ENCODE measurements at places on chromosomes 1 and 21.

DNA sequence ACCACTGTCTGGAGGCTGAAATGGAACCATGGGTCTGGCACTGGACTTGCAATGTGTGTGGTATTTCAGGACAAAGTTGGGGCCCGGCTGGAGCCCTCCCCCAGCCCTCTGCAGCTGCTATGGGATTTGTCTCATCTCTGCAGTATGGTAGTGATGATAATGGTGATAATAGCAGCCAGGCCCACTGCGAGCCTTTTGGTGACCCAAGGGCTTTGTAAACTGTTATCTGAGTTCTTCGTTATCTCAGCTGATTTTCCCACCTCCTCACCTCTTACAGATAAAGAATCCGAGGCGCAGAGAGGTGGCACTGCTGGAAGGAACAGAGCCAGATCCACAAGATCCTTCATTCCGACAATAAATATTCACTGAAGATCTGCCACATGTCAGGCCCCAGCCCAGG, 11.7 kb upstream of the WNT4 start:
- no peak for DNase-seq

GRCh38 chr1:157367091-157367739, 185.1 kb downstream of the FCRL5 start:
- DNase-seq, result no peak

GRCh38 chr1:206702260-206702659, 17.6 kb downstream of the MAPKAPK2 start:
- DNase-seq, result no peak

GRCh38 chr1:51567653-51568052, 48.6 kb upstream of the EPS15 start:
- no peak for DNase-seq

DNA sequence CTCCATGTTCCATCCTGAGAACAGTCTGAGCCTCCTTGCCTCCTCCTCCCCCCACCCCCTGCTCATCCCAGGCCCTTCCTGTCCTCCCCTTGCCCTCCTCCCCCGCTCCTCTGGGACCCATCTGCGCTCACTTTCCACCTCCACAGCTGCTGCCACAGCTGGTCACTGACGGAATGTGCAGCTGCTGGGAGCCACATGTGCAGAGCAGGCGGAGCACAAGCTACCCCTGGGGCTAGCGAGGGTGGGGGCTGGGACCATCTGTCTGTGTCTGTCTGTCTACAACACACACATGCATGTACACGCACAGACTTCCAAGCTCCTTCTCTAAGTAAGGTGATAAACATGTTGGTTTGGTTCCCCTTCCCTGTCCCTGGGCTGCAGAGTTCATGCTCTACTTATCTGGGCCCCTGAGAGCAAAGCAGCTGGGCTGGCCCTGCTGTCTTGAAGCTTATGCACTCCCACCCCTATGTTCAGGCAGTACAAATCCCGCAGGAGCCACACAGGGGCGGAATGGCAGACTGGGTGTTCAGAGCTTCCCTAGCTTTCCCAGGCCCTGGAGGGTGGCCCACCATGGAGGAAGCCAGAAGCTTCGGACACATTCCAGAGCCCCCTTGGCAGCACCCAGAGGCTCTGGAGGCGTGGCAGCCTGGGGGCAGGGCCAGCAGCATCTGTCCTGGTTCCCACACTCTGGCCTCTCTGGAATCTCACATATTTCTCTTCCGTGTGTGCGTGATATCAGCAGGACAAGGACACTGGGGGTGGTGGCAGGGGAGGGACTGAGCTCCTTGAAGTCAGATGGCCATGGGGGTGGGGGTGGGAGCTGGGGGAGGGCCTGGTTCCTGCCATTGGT, 7.0 kb upstream of the HEYL start:
- no peak for DNase-seq

- no peak for DNase-seq
Measured at GRCh38 chr1:62288662-62289061, 30.6 kb downstream of the KANK4 start.

GRCh38 chr1:61642475-61643232, 82.3 kb downstream of the TM2D1 start:
- no peak for DNase-seq

DNA sequence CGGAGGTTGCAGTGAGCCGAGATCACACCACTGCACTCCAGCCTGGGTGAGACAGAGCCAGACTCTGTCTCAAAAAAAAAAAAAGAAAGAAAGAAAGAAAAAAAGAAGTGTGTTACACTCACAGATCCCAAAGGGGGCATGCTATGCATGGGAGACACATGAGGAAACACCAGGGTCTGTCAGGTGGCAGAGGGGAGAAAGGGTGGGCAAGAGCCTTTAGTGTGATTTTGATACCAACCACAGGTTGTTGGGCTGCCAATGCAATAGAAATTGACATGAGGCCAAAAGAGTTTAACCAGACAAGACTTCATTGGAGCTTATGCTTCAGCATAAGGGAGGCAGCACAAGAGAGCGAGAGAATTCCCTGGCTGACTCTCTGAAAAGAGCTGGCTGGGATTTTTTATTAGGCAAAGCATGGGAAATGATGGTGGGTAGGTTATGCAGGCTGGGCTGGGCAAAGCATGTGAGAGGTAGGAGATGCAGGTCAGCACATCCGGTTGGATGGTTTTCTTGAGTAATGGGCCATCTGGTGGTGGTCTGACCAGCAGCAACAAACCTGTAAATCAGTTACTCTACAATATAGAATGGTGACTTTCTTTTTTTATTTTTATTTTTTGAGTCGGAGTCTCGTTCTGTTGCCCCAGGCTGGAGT, 11.7 kb upstream of the EXTL1 start:
- no peak for DNase-seq

GRCh38 chr21:44918581-44919033, 2.1 kb downstream of the ITGB2 start:
- no peak for DNase-seq

- DNase-seq, result no peak
Measured at GRCh38 chr1:94983171-94983739, 56.3 kb upstream of the CNN3 start.

GRCh38 chr1:155133799-155134281, 1.8 kb upstream of the SLC50A1 start:
- no peak for DNase-seq

DNA sequence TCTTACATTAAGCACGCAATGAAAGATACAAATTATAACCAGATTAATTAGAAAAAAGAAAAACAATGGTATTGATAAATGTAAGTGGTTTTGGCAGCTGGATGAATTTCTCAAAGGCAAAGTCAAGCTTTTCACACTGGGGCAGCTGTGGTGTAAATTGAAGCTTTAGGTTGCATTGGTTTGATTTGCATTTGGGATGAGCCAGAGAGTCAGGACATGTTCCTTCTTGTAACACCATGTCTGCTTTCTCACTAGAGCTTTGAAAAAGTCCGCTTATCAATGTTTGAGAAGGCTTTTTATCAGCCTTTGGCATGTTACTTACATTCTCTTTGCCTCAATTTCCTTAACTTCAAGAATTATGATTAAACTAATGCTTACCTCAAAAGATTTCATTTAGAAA, 173.9 kb downstream of the GPATCH2 start:
- DNase-seq, result no peak

DNA sequence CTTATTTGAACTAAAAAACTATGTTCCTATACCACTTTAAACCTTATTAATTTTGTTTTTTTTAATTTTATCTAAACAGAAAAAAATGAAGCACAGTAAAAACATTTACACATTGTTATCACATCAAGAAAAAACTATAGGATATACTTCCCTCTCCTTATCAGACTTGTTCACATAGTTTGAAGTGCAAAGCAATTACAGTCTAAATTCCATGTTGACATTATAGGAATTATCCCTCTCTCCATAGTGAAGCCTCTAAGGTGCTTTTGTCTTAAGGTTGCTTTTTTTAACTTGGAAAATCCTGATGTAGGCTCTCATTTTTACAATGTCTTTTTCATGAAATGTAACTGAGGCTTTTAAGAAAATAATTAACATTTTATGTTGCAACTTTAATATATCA, 85.8 kb downstream of the RGS21 start:
- no peak for DNase-seq

DNA sequence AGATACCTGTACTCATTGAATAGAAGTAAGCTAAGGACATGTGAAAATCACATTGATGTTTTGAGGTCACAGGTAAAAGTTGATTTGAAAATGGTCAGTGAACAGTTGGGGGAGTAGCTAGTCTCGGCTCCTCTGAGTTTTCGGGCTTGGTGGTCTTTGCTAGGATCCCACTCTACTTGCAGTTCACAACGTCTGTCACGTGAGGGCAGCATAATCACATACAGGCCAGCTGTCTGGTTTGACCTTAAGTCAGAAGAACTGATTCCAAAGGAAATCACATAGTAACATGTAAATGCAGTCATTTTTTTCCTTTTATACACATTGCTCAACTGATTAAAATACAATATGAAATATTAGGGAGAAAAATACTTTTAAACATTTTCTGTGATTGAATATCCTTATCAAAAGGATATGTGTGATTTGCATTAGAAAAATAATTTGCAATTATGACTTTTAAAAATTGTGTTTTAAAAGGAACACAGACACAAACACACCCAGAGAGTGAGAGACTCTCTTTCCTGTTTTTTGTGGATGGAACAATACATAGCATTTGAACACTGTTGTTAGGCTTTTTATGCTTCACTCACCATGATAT, 21.8 kb upstream of the PDC start:
- peak; percentile 50 for DNase-seq

DNA sequence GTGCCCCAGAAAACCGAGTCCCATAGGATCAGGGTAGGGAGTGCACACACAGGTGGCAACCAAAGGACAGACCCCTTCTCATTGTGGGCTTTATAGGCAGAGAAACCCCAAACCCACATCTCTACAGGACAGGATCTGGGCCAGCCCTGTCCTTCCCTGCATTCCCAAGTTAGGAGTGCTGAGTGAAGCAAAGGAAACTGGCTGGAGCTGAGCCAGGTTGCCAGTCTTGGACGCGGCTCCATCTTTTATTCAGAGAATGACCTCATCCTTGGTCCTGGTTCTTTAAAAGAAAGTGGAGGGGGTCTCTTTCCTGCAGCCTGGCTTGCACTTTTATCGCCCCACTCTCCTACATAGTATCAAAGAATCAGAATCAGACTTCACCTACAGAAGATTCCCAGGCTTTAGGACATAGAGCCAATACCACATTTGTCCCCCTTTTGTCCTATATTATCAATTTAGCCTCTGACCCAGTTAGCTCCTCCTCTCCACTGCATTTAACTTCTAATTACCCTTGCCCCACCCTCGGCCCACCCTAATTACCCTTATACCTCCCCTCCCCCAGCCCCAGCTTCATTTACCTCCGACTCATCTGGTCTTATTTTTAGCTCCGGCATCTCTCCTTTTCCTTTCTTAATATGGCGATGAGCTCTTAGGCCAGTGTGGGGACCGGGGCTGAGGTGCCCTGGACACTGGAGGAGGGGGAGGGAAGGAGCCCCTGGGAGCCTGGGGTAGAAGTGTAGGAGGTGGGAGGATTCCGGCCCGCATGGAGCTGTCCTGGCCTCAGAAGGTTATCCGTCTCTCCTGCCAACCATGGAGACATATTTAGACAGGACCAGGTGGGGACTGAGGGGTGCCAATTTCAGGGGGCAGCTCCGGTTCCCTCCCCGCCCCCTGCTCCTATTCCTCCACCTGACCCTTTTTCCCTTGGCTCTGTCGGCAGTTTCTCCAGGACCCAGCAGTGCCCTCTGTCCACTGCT, at the start of gene CASQ1:
TSS of gene CASQ1 (plus strand) at position 927 of the 977 bp plus-strand sequence. CDS start 177 bp downstream, outside the sequence.
- no peak for DNase-seq

GRCh38 chr21:31938330-31939301, 65.8 kb downstream of the HUNK start:
- DNase-seq, result no peak

GRCh38 chr21:32312326-32312725, 13.7 kb downstream of the MRAP start:
- DNase-seq, result no peak

GRCh38 chr1:198492872-198493271, 47.6 kb downstream of the ATP6V1G3 start:
- DNase-seq, result no peak

GRCh38 chr1:19310720-19311502, 1.0 kb downstream of the AKR7A2 start:
- DNase-seq, result peak; percentile 21

GRCh38 chr1:9239622-9240401, 5.2 kb downstream of the H6PD start:
- DNase-seq, result peak; percentile 71

DNA sequence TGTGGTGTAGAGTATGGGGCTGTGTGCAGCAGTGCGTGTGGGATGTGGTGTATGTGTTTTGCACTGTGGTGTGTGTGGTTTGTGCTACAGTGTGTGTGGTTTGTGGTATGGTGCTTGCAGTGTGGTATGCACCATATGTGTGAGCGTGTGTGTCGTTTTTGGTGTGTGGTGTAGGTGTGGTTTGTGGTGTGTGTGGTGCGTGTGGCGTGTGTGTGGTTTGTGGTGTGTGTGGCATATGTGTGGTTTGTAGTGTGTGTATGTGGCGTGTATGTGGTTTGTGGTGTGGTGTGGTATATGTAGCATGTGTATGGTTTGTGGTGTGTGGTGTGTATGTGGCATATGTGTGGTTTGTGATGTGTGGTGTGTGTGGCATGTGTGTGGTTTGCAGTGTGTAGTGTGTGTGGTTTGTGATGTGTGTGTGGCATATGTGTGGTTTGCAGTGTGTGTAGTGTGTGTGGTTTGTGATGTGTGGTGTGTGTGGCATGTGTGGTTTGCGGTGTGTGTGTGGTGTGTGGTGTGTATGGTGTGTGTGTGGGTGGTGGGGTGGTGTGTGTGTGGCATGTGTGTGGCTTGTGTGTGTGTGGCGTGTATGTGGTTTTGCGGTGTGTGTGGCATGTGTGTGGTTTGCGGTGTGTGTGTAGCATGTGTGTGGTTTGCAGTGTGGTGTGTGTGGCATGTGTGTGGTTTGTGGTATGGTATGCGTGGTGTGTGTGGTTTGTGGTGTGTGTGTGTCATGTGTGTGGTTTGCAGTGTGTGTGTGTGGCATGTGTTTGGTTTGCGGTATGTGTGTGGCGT, 53.5 kb upstream of the TRAPPC10 start:
- DNase-seq, result no peak

DNA sequence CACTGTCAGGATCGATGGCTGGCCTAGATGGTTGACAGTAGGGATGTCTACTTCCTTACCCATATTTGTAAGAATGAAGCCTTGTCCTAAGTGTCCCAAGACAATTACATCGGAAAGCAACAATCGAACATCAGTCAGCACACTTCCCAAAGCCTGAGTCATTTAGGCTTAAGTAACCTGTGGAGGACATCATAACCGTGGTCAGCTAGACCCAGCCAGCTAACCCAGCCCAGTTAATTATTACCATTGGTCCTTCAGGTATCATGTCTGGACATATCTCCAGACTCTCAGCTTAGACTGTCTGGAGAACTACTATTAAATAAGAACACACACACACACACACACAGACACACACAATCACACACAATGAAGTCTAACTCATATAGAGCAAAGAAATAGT, 264.7 kb downstream of the TRABD2B start:
- DNase-seq, result no peak

GRCh38 chr1:30663596-30664091, 59.7 kb downstream of the MATN1 start:
- DNase-seq, result no peak

GRCh38 chr1:247443641-247444040, 14.3 kb downstream of the OR2B11 start:
- DNase-seq, result no peak

DNA sequence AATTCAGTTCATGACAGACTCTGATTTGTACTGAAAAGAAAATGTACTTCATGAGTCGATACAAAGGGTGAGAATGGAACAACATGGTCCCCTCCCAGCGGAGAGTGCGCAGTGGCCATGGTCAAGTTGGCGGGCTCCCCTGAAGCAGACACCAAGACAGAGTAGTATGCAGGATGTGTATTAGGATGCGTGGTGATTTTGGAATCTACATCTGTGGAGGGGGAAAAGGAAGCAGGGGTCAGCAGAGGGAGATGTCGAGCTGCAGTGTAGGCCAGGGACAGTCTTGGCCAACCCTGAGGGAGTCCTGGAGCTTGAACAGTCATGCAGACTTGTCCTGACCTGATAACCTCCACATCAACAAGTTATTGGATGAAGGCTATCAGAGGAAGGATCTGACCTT, 481.0 kb downstream of the OMA1 start:
- peak; percentile 28 for DNase-seq

Measured in GM10248 (cell line).